ENCODE measurements at places on chromosomes 6 and 20.
A peak's percentile ranks its signal among the peaks of the same experiment; 100 is the strongest.

DNA sequence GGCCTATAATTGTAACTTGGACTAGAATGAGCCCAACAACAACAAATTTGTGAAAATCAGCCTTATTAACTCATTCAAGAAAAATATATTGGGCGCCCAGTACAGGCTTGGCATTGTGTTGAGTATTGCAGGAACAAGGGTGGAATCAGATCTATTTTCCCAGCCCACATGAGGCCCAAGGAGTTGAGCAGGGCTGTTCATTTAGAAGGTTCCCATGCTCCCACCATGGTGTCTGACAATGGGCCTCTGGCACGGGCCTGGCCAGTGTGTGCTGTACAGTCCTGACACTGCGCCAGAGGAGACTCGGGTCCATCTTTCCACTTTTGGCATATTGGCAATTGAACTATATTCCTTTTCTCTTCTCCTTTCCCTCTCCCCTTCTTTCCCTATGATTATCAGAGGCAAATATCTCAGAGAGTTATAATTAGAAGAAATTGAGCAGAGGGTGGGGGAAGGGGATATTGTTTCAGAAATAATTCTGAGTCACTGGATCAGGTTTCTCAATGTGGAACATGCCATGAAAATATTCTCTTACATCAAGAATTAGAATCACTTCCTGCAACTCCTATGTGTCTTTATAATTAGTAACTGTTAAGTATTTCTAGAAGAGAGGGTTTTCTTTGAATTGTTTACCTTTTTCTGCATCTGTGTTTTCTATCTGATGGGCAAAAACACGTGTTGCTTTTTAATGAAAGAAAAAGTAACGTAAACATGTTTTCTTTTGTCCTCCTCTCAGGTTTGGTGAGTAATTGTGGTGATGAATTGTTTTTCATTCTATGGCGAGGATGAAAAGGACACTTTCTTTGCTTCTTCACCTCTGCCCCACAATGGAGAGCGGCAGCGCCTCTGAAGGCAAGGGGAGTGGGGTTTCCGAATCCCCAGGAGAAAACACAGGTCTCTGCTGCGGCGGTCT, 209.4 kb downstream of the FOXA2 start:
- no peak for DNase-seq

DNA sequence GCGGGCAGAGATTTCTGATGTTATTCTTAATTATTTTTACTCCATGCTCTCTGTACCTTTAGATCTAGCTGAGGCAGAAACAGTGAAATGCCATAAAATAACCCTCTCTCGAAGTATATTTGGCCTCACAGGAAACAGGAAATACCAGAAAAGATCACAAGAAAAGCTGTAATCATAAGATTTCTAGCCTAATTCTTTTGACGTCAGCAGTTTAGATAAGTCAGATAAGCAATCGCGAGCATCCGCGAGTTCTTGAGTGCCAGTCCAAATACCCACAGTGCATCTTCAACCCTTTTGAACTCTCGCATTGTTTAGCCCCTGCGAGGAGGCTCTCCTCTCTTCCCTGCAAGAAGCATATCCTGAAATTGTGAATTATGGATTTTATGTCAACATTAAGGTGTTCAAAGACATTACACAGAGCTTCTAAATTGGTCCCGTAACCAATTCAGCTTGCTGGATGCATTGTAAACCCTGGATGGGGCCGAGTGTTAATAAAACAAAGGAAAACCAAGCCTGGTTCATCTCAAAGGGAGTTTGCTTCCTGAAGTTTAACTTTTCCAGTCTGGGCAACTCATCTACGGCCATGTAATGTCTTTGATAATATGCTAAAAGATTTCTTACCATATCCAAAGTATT, 198.9 kb downstream of the MTFR2 start:
- DNase-seq, result no peak

DNA sequence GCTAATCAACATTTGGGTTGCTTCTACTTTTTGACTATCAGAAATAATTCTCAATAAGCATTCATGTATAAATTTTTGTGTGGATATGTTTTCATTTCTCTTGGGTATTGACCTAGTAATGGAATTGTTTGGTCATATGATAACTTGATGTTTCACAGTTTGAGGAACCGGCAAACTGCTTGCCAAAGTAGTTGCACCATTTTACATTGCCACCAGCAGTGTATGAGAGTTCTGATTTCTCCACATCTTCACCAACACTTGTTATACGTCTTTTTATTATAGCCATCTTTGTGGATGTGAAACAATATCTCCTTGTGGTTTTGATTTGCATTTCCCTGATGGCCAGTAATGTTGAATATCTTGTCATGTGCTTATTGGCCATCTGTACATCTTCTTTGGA, 42.6 kb upstream of the TGM2 start:
- DNase-seq, result peak; percentile 3

DNA sequence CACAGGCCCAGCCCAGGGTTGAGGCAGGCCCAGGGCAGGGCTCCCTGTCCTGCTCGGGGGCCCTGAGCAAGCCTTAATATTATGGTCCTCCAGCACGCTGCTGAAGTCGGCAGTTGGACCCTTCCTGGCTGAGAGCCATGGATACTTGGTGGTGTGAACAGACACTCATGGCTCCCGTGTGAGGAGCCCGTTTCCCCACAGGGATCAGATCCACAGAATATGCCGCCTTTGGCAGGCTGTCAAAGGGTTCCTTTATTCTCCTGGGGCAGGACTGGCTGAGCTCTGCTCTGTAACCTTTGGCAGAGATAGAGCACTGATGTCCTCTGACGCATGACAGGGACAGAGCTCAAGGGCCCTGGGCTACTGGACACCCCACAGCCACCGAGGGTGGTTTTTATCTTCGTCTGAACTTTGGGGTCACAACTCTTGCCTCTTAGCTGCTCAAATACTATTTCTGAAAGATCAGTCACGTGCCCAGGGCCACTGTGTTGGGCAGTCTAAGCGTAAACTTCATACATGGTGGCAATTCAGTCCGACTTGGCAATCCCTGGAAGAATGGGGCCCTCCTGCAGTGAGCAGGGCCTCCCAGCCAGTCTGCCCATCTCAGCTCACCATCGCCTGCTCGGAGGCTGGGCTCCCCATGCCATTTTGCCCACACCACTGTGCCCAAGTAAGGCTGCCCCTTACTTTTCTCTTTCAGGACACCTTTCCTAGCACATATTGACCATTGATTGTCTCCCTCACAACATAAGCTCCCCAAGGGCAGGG, 49.1 kb downstream of the TTI1 start:
- DNase-seq, result no peak

- peak; percentile 76 for DNase-seq
Observed at GRCh38 chr6:36340618-36341454, 4.1 kb upstream of the BNIP5 start.

- DNase-seq, result peak; percentile 92
Observed at GRCh38 chr20:23637282-23638221, at the start of gene CST3. Gene CST3, minus strand, starts transcription at chr20:23637955. Its CDS starts 93 bp downstream, at chr20:23637862.

DNA sequence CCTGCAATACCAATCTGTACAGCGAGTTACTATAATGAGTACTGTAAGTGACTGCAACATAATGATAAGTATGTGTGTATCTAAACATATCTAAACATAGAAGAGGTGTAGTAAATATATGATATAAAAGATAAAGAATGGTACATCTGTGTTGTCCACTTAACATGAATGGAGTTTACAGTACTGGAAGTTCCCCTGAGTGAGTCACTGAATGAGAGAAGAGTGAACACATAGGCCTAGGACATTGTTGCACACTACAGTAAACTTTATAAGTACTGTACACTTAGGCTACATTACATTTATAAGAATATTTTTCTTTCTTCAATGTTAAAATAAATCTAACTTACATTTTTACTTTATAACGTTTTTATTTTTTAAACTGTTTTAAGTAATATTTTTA, 380.4 kb downstream of the MMUT start:
- DNase-seq, result no peak

GRCh38 chr6:98463038-98464000, 371.1 kb upstream of the POU3F2 start:
- no peak for DNase-seq

GRCh38 chr20:24755411-24755922, 193.6 kb upstream of the CST7 start:
- DNase-seq, result no peak

GRCh38 chr6:14925025-14925698, 320.7 kb upstream of the JARID2 start:
- DNase-seq, result peak; percentile 34

GRCh38 chr6:107692351-107692750, 131.8 kb downstream of the SCML4 start:
- DNase-seq, result no peak

DNA sequence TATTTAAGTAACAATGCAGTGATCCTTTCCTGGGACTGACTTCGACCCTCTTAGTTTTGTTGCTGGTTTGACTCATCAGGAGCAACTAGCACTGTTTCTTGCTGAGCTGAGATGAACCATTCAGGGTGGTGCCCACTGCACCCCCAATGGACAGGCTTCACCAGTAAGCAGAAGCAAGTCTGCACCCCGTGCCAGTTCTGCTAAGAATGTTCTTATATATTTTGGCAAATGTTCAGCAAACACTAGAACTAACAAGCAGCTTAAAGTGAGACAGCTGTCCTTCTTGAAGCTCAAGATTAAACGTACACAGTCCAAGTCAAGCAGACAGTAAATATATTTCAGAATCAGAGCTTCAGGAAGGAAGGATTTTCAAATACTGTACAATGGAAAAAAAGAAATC, 561.3 kb upstream of the CDH4 start:
- no peak for DNase-seq

GRCh38 chr6:108157234-108157980, 8.4 kb upstream of the NR2E1 start:
- DNase-seq, result no peak

GRCh38 chr6:130694606-130695005, 132.6 kb upstream of the SMLR1 start:
- DNase-seq, result no peak

DNA sequence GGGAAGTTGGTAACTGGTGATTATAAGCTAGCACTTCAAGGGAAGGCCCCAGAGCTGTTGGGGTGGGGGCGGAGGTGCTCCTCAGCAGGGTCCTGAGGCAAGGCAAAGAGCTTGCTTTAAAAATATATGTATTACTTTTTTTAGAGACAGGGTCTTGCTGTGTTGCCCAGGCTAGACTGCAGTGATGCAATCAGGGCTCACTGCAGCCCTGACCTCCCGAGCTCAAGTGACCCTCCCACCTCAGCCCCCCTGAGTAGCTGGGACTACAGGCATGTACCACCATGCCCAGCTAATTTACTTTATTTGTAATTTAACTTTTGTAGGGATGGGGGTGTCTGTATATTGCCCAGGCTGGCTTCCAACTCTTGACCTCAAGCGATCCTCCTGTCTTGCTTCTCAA, 87.2 kb downstream of the MYB start:
- no peak for DNase-seq

- no peak for DNase-seq
Observed at GRCh38 chr20:58855506-58856389, 3.2 kb downstream of the GNAS start.

- no peak for DNase-seq
Observed at GRCh38 chr20:48923149-48923718, 1.7 kb downstream of the ARFGEF2 start.

GRCh38 chr6:47129129-47129528, 87.0 kb upstream of the ADGRF1 start:
- no peak for DNase-seq

GRCh38 chr20:23294166-23294565, 56.4 kb upstream of the NXT1 start:
- no peak for DNase-seq

DNA sequence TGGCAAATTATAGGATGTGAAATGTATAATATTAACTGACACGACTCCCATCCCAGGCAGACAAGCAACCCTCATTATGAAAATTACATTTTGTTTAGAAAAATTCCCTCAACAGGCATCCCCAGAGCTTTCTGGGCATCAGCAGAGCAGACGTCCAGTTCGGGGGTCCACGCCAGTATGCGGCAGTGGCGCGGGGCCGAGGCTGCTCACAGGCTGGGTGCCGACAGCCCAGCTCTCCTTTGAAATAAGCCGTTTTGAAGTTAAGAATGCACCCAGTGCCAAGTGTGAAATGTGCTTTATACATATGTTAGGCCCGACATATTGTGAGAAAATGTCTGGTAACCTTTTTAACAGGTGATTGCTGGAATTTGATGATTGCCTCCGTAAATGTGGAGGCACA, 50.4 kb downstream of the RPP40 start:
- DNase-seq, result no peak

DNA sequence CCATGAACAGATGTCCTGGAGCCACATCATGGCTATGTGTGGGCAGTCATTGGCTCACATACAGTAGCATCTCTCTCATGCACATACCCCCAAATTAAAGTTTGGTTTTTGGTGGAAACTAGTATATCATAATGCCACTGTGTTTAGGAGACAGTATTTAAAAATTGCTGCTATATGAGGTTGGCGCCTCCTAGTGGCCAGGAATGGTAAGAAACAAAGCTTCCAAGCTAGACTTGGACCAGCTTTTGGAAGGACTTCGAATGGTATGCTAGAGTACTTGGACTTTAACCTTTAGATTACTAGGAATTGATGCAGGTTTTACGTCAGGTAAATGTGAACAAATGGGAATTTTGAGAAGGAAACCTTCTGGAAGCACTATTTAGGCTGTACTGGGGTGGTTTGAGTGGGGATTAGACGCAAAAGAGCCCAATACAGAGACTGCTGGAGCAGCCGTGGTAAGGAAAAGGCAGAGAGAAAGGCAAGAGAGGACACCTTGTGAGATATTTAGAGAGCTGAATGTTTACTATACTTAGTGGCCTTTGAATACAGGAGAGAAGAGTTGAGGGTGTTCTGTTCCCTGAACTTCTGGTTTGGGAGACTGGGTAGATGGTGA, 23.8 kb downstream of the PRSS35 start:
- peak; percentile 35 for DNase-seq

- DNase-seq, result no peak
Observed at GRCh38 chr20:38210741-38211140, 45.7 kb upstream of the TGM2 start.

DNA sequence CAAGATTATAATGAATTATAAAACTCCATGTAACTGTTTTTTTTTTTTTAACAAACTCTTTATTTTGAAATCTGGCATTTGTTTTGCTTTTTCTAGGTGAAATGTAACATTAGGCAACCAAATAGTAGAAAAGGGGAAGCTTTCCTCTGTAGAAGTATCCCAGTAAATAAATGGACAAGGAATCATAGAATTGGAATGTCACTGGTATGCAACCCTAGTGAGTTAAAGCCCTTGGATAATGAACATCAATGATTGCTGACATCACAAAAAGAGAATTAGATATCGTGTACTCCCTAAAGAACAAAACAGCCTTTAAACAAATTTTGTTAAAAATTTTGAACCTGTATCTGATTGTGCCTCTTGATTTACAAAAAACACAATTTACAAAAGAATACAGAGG, 93.9 kb upstream of the OGFRL1 start:
- DNase-seq, result no peak

GRCh38 chr20:44714701-44715498, at the start of gene CCN5:
Gene CCN5, plus strand, starts transcription at chr20:44715369. Its CDS starts 22 bp downstream, at chr20:44715391.
- DNase-seq, result peak; percentile 85

- no peak for DNase-seq
Observed at GRCh38 chr6:166398348-166398747, 15.6 kb upstream of the MPC1 start.

- no peak for DNase-seq
Observed at GRCh38 chr20:35904982-35905663, 49.2 kb downstream of the SCAND1 start.

- DNase-seq, result no peak
Observed at GRCh38 chr6:5287966-5288297, 26.6 kb downstream of the FARS2 start.

- no peak for DNase-seq
Observed at GRCh38 chr6:130041594-130041993, 23.2 kb downstream of the L3MBTL3 start.

GRCh38 chr6:112235956-112236355, 18.4 kb downstream of the LAMA4 start:
- DNase-seq, result no peak

GRCh38 chr20:17761604-17762003, 61.8 kb downstream of the BANF2 start:
- DNase-seq, result no peak

GRCh38 chr6:155158030-155158843, 105.6 kb upstream of the CLDN20 start:
- DNase-seq, result no peak

All from right hindlimb (tissue), 1 donor.